Progenitor cell of endocrine pancreas (in vitro differentiated cells): ENCODE measurements at places on chromosomes 12 and 14.

GRCh38 chr12:24396224-24396623 is 446.8 kb upstream of the SOX5 start:
- H3K27ac ChIP-seq: no peak overlapping the region
- H3K36me3 ChIP-seq: peaks cover 3% of the 10 kb centered on the region
- no peak for DNase-seq
- H3K4me3 ChIP-seq: no peak overlapping the region
- no peaks in the 10 kb centered on the region for H3K27me3 ChIP-seq

- peaks cover 6% of the 10 kb centered on the region for H3K4me1 ChIP-seq
- DNase-seq: no peak
- H3K27me3 ChIP-seq: peaks cover 4% of the 10 kb centered on the region
- H3K27ac ChIP-seq: no peak overlapping the region
- no peak overlapping the region for H3K4me3 ChIP-seq
- H3K36me3 ChIP-seq: peaks cover 4% of the 10 kb centered on the region
These were observed 115.6 kb downstream of the RBM19 start for GRCh38 chr12:113850309-113851056.

- peaks cover 5% of the 10 kb centered on the region for H3K27me3 ChIP-seq
- DNase-seq: no peak
- peaks cover 5% of the 10 kb centered on the region for H3K4me1 ChIP-seq
- H3K4me3 ChIP-seq: no peak overlapping the region
- no peaks in the 10 kb centered on the region for H3K36me3 ChIP-seq
These were observed 143.4 kb upstream of the CPSF6 start for GRCh38 chr12:69095765-69096477.

DNA sequence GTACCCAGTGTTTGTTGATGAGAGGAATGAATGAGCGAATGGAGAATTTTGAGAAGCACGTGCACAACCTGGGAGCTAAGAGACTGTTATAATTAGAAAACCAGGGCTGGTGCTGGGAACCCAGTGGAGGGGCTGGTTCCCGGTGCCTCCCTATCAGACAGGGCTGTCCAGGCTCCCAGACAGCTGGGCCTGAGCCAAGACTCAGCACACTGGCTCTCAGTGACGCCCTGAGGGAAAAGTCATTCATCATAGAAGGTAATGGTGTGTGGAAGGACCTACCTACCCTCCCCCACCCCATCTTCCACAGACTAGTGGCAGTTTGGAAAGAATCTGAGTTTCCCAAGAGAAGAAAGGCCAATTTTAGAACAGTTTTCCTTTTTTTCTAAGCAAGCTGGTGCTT is 34.7 kb downstream of the KCNA5 start:
- no peak overlapping the region for H3K4me3 ChIP-seq
- no peak overlapping the region for H3K27ac ChIP-seq
- H3K36me3 ChIP-seq: no peaks in the 10 kb centered on the region
- DNase-seq: no peak
- peaks cover 67% of the 10 kb centered on the region for H3K27me3 ChIP-seq

DNA sequence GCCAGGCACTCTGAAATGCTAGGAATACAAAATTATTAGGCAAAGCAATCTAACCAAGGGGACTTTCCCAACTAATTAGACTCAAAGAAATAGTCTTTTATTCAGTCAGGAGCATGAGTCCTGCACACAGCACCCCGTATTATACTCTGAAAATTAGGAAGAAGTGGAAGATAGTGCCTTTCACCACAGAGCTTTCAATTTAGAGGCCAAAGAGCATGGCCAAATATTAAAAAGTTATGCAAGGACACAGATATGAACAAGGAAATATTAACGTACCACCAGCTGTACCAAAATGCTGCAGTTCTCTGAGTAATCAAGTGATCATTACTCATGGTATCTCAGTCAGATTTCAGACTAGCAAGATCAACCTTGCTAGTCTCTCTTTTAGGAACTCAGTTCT is 22.6 kb upstream of the MDM2 start:
- DNase-seq: no peak
- H3K27ac ChIP-seq: no peak overlapping the region
- no peak overlapping the region for H3K4me3 ChIP-seq
- peaks cover 13% of the 10 kb centered on the region for H3K4me1 ChIP-seq
- no peaks in the 10 kb centered on the region for H3K36me3 ChIP-seq
- no peaks in the 10 kb centered on the region for H3K27me3 ChIP-seq

- no peaks in the 10 kb centered on the region for H3K27me3 ChIP-seq
- no peaks in the 10 kb centered on the region for H3K36me3 ChIP-seq
- H3K4me3 ChIP-seq: no peak overlapping the region
- DNase-seq: no peak
- no peak overlapping the region for H3K27ac ChIP-seq
These were observed 221.2 kb downstream of the TRHDE start for GRCh38 chr12:72493407-72493806.
